ENCODE measurements at places on chromosomes 6 and 20.

DNA sequence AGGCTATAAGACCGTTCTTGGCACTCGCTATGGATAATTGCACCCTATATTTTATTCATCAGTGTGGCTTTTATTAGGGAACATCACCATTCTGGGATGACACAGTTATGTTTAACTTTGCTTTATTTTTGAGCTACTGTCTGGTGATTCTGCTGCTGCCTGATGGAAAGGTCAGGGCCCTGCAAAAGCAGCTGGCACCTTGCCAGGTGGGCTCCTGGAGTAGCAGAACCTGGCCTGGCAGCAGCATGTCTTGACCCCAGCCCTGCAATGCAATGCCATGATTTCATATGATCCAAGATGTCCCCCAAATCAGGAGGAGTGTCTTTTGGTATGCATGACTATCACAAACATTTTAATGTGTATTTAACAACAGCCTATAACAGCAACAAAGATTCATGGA, 228.4 kb upstream of the RSPO3 start:
- DNase-seq = no peak

DNA sequence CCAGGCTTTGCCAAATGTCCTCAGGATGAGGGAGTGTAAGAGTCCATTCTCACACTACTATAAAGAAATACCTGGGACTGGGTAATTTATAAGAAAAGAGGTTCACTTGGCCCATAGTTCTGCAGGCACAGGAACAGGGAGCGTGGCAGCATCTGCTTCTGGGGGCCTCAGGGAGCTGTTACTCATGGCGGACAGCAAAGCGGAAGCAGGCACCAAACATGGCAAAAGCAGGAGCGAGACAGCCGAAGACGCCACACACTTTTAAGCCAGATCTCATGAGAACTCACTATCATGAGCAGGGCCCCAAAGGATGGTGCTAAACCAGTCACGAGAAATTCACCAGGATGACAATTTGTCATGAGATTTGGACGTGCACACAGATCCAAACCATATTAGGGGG, 22.8 kb downstream of the FAM50B start:
- DNase-seq = no peak

GRCh38 chr6:2866171-2866846, 24.6 kb upstream of the SERPINB1 start:
- no peak for DNase-seq

- DNase-seq = no peak
These were observed 19.2 kb downstream of the AGPAT4 start for GRCh38 chr6:161254464-161255253.

DNA sequence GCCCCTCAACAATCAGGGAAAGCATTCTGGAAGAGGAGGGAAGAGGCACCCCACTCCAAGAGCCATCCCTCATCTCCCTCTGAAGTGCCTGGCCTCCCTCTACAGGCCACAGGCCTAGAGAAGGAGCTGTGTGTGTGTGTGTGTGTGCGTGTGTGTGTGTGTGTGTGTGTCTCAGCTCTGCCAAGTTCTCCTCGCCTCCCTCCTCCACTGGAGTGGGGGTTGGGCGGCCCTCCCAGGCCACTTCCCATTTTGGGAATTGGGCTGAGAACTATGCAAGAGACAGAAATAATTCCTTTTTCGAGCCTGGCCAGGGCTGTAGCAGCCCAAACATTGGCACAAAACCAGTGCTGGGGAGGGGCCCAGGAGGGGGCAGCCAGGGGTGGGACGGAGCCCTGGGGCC, 35.7 kb downstream of the KCNB1 start:
- no peak for DNase-seq

DNA sequence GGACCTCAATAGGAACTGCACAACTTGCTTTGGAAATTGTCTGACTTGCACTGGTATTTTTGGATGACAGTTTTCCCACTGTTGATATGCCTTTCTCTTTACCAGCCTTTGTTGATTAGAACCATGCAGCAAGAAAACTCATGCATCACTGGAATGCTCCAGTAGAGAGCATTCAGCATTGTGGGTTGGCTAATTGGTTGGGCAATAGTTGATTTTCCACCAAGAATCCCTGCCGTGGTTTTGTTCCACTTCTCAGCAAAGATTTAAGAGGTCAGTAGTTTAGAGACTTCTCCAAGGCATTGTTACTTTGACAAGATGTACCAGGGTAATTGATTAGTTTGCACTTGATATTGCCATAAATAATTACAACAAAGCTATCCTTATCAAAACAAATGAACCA, 260.0 kb downstream of the DHX35 start:
- DNase-seq = no peak

DNA sequence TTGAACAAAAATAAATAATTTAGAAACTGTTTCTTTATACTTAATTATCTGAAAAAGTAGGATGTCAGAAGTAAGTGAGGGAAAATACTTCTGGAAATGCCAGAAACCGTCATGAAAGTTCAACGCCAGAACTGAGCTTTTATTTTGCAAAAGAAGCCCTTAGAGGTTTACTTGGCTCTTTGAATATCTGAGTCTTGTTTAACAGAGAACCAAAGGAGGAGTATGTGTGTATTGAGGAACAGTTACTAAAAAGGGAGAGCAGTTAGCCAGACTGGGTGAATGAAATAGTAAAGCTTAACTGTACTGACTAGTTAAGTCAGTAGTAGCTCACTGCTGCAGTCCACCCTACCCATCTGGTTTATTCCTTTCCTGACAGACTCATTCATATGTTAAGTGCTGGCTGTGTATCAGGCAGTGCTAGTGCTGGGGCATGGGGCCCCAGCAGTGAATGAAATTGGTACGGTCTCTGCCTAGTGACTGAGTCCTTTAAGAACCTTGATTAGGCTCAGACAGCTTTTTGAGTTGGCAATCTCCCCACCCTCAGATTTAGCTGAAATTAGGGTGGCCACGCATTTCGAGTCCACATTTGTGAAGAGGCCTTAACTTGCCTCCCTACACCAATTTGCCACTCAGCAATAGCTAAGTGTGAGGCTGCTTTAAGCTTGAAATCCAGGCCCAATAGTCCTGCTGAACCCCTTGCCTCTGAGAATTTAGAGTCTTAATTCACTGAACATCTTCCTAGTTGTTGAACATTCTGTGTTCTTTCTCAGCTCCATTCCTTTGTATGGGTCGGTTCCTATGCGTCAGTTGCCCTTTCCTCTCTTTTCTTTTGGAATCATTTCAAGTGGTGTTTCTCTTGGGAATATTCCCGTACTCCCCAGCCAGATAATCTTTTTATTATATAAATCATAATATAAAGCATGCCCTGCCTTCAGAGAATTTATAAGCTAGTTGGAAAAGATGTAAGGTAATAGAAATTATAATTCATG, 20.2 kb downstream of the MAP3K4 start:
- no peak for DNase-seq

DNA sequence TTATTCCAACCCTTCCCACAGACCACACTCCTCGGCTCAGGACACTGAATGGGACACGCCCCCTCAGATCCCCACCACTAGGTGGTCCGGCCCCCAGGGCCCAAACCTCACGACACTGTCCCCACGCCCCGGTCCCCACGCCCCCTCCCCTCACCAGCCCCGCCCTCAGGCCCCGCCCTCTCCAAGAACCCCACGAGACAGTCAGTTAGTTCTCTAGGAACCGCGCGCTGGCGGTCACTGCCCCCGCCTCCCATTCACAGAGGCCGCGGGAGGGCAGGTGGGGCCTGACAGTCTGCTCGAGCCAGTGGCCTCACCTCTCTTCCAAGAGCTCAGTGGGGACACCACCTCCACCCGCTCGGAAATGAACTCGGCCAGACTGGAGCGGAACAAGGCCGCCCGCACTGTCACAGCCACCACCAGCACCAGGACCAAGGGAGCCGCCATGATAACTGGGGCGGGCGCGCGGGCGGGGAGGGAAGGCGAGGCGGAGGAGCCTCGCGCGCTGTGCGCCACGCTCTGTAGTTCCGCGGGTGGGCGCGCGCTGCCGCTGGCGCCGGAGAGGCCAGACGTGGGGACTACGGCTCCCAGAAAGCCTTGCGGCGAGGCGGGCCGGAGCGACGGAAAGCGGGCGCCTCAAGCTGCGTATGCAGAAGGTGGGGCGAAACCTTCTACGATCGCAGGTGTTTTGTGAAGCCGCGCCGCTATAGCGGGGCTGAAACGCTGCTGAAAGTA, at the start of gene PIGU:
TSS of gene PIGU (minus strand) at position 451 of the 732 bp plus-strand sequence. CDS start at position 444, 7 bp downstream.
- DNase-seq = peak; percentile 79

DNA sequence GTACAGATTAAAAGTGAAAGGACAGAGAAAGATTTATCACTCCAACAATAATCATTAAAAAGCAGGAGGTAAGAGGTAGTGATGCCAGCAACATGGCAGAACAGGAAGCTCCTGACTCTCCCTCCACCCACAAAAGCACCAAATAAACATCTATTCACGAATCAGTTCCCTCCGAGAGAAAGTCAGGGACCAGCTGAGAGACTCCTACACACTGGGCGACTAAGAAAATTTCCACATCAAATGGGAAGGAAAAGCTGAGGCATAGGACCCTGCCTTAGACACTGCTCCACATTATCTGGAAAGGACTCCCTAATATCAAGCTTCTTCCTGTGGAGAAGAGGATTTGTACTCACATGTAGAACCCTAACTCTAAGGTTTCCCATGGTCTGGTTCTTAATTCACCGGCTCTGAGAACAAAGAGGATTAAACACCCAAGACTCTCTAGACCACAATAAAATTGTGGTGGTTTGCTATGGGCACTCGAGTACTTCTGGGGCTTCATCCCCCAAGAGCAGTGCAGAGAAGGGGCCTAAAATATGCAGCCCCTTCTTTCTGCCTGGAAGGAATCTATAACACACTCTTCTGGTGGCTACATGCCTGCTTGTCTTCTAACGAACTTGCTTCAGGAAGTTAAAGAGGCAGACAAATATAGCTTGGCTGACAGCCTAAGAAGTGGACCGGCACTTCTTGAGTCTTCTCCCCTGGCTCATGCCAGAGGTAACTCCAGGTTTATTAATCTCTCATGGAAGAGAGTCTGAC, 29.4 kb upstream of the ASF1A start:
- no peak for DNase-seq

GRCh38 chr6:89559487-89559886, 79.1 kb downstream of the LYRM2 start:
- no peak for DNase-seq

DNA sequence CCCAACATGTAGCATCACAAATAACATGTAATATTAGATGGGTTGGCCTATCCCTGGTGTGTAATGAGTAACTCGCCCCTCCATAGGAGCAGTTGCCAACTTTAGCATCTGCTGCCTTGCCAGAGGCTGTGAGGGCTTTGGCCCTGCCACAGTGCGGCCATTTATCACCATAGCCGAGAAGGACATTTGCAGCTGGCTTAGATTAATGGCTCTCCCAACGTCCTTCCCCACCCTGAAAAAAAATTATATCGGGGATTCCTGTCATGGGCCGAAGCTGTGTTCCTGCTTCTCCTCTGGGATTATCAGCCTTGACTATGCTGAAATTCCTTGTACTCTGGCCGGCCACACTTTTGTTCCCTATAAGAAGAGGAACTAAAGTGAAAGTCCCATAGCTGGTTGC, 7.6 kb upstream of the ADIG start:
- DNase-seq = no peak

DNA sequence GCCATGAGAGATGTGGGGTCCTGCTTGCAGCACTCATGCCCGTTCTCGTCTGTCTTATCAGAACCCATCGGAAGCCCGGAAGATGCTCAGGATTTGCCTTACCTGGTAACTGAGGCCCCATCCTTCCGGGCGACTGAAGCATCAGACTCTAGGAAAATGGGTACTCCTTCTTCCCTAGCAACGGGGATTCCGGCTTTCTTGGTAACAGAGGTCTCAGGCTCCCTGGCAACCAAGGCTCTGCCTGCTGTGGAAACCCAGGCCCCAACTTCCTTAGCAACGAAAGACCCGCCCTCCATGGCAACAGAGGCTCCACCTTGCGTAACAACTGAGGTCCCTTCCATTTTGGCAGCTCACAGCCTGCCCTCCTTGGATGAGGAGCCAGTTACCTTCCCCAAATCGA, 8.3 kb downstream of the PI16 start:
- DNase-seq = no peak

DNA sequence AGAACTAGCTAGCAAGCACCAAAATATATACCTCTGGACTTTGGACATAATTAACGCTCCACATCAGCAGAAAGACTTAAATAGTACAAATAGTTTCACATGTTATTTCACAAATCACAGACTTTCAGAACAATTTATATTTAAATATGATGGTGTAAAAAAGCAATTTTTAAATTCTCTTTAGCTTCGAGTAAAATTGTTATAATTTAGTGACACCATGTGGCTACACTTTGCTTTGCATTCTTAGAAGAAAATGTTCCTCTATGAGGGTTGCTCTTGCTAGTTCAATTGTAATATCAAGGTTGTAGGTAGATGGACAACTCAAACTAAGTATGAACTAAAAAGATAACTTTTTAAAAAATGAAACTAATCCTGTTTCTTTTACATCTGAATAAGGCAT, 69.0 kb downstream of the BTBD9 start:
- DNase-seq = peak; percentile 28

DNA sequence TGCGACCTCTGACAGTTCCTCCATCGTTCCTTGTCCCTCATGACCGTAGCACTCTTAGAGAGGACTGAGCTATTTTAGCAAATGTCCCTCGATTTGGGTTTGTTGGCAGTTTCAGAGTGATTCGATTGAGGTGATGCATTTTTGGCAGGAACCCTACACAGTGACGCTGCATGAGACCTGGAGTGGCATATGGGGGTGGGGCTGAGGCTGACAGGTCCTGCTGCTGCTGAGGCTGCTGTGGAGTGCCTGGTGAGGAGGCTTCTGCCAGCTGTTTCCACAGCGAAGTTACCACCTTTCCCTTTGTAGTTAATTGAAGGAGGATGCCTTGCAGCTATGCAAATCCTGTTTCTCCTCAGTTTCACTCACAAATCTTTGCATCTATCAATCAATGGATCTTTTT, 19.8 kb downstream of the PXDC1 start:
- no peak for DNase-seq

GRCh38 chr6:107489636-107490565, at the start of gene SOBP:
SOBP (plus strand) TSS chr6:107490117; CDS start chr6:107490617, 500 bp downstream.
- peak; percentile 28 for DNase-seq

DNA sequence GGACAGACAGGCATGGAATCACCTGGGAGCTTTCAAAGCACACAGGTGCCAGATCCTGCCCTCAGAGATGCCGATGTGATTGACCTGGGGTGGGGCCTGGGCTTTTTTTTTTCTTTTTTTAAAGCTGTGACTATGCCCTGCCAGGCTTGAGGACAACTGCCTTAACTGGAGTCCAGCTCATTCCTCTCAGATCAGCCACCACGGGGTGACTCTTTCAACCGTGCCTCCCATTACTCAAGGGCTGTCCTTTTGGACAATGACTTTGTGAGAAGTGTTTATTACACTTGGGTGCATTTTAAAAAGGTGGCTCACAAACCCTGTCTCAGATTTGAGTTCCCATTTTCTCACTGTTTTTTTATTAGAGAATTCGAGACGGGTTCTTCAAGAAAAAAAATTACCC, 57.1 kb upstream of the RALY start:
- DNase-seq = no peak

GRCh38 chr6:132388291-132388690, 13.0 kb downstream of the MOXD1 start:
- DNase-seq = no peak

GRCh38 chr20:45090481-45090880, 10.4 kb downstream of the KCNS1 start:
- no peak for DNase-seq
